ENCODE measurements at places on chromosomes 2 and 18.

DNA sequence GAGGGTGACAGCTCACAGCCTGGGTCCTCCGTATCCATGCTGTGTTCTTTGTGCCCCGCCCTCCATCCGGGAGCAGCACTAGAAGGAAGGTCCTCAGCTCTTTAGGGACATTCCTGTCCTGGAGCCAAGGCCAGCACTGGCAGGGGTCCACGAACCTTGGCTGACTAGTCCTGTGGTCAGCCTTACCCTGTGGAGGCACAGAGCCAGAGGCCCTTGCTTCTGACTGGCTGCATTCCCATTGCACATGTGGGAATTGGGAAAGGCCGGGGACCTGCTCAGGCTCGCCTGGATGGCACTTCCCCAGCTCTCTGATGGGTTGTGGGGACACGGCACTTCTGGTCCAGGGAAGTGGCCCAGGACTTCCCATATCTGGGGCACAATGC lies 24.9 kb upstream of the RHOB start:
- no peak for DNase-seq

GRCh38 chr2:215931256-215931903 lies 82.0 kb downstream of the MREG start:
- peak; percentile 25 for DNase-seq

DNA sequence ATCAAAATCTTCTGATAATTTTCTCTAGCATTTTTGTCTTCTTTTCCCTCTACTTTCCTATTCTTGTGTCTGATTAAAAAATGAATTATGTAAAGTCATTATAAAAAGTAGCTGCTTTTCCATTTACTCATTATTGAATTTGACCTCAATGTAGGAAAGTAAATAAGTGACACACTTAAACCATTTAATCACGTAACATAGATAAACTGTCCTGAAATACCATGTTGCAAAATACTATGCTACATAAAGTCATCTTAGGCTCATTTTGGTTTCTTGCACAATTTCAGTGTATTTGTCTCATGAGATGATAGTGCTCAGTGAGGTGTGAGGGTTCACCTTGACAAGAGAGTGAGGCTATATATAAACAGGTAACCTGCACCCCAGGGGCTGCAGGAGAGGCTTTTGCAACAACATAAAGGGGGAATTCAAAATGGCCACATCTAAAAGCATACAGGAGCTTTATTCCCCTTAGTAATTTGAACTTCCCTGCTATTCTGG lies 502.7 kb downstream of the RNF144A start:
- DNase-seq, result no peak

- no peak for DNase-seq
Measured at GRCh38 chr2:204282525-204282924, 262.8 kb upstream of the PARD3B start.

GRCh38 chr2:24793761-24794435 lies 673 bp downstream of the CENPO start:
- DNase-seq, result no peak

DNA sequence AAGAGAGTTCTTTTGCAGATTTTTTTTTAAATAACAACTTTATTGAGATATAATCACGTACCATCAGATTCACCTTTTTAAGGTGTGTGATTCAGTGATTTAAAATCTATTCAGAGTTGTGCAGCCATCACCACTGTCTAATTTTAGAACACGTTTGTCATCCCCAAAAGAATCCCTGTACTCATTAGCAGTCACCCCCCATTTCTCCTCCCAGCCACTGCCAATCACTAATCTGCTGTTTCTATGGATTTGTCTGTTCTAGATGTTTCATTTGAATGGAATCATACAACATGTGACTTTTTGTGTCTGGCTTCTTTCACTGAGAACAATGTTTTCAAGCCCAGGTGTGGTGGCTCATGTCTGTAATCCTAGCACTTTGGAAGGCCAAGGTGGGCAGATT lies 55.4 kb upstream of the RAPH1 start:
- no peak for DNase-seq

DNA sequence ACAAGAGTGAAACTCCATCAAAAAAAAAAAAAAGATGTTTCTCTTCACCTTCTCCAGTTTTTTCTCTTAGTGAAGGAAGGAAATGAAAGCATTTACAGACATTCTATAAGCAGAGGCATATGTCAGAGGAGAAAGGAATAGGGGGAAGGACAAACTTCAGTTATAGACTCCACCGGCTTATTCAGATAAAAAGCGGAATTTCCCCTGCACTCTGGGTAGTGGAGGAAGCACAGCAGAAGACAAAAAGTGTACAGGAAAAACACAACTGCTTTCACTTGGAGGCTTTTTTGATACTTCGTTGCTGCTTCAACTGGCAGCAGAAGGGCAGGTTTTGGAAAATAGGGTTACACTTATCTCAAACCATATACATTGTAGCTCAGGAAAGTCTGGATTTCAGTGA lies 3.2 kb upstream of the MGAT4A start:
- DNase-seq, result no peak

- no peak for DNase-seq
Measured at GRCh38 chr2:11552260-11552638, 18.4 kb downstream of the GREB1 start.

DNA sequence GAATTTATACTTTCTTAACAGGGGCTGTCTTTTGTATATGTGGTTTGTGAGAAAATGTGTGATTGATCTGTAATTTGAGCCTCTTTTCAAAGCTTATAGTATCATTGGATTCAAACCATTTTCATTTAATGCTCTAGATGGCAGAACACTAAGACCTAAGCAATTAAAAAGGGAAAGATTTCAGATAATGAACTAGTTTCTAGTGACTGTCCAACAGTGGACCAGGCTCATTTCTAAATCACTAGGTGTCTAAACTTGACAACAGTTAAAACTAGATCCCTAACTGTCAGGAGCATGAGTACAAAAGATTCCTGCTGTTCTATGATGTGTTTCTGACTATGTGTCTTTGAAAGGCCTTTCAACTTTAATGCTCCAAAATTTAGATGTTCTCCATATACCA lies 54.6 kb downstream of the ANKRD44 start:
- no peak for DNase-seq
